Activated T-cell treated with anti-CD3 and anti-CD28 coated beads, Interleukin-2, amount 50 U/mL, for 48 hours (primary cell): ENCODE measurements at places on chromosomes 3 and 15.

DNA sequence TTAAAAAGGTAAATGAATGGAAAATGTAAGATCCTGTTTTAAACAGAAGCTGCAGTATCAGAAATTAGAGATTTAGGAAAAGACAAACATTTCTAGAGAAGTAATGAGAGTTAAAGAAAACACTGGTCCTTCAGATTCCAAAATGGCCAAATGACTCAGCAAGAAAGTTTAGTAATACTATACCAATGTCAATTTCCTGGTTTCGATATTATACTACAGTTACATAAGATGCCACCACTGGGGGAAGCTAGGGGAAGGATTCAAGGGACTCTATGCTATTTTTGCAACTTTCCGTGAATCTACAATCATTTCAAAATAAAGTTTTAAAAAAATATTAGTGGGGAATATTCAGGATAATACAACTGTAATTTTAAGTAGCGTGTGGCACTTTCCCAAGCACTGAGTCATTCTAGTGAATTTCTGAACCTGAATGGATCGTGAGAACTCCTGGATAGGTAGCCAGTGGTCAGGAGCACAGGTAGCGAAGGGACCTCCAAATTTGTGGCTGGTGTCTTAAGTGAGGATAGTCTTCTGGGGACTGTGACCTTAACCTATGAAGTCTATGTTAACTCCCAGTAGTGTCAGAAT is 37.6 kb downstream of the TMCC1 start:
- DNase-seq: no peak

- peak; percentile 30 for DNase-seq
Measured at GRCh38 chr3:13277860-13278531, 142.1 kb downstream of the NUP210 start.

- no peak for DNase-seq
Measured at GRCh38 chr3:90041995-90042394, 934.6 kb downstream of the EPHA3 start.

GRCh38 chr3:31892916-31893573 is 88.0 kb downstream of the OSBPL10 start:
- no peak for DNase-seq

- DNase-seq: peak; percentile 22
Measured at GRCh38 chr15:91258415-91258759, 158.3 kb downstream of the SV2B start.

GRCh38 chr15:74545086-74545485 is 4.1 kb downstream of the ARID3B start:
- DNase-seq: no peak
